Stomach (tissue), 19 donors: ENCODE measurements at places on chromosomes 2 and 18. TPM values are rescaled to one million over a fixed set of nuclear protein-coding genes. Genes with fewer than 3 reads are reported as not detected.

Gene TMEM169
- 0.55 TPM for total RNA-seq

Gene GPR45
- total RNA-seq: not detected

- H3K36me3 ChIP-seq: no peaks in the 10 kb centered on the region
- no peak for DNase-seq
- H3K27me3 ChIP-seq: no peaks in the 10 kb centered on the region
- H3K27ac ChIP-seq: no peak overlapping the region
Observed at GRCh38 chr2:106026271-106027190, 167.6 kb downstream of the UXS1 start.

- no peaks in the 10 kb centered on the region for H3K27me3 ChIP-seq
- no peak for DNase-seq
- H3K4me3 ChIP-seq: no peak overlapping the region
Observed at GRCh38 chr18:23545247-23545789, 41.0 kb downstream of the NPC1 start.

- no peaks in the 10 kb centered on the region for H3K27me3 ChIP-seq
- H3K36me3 ChIP-seq: no peaks in the 10 kb centered on the region
- H3K4me3 ChIP-seq: no peak overlapping the region
- no peak for DNase-seq
- H3K27ac ChIP-seq: no peak overlapping the region
Observed at GRCh38 chr2:190465060-190465459, 56.9 kb downstream of the MFSD6 start.
